ENCODE measurements at places on chromosomes 6 and 20.
A peak's percentile ranks its signal among the peaks of the same experiment; 100 is the strongest.

DNA sequence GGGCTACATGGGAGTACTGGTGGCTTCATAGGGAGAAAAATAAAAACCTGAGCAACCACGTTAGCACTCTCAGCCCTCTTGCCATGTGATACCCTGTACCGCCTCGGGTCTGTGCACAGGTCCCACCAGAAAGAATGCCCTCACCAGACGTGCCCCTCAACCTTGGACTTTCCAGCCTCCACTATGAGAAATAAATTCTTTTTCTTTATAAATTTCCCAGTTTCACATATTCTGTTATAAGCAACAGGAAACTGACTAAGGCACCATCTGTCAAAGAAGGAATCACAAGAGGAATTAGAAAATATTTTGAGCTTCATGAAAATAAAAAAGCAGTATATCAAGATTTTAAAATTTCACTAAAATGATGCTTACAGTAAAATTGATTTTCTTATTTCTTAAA lies 168.4 kb upstream of the BMP5 start:
- DNase-seq = no peak

DNA sequence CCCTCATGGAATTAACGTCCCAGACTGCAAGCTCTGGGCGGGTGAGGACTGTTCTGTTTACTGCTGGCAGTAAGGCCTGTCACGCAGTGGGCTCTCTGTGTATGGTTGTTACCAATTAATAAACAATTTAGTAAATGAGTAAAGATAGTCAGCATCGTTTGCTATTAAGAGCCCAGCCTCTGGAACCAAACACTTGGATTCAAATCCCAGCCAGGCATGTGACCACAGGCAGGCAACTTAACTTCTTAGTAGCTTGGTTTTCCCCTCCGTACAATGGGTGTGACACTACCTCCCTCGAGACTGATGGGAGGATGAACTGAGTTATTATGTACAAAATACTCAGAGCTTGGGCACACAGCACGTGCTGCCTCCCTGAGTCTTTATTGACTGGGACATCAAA lies 137.7 kb upstream of the ARMC2 start:
- no peak for DNase-seq

GRCh38 chr6:149934249-149935156 lies 7.3 kb upstream of the ULBP2 start:
- DNase-seq = peak; percentile 65

- no peak for DNase-seq
Observed at GRCh38 chr20:17023806-17024205, 203.0 kb upstream of the PCSK2 start.

GRCh38 chr20:46438156-46438750 lies 31.8 kb upstream of the ELMO2 start:
- peak; percentile 6 for DNase-seq

- DNase-seq = no peak
Observed at GRCh38 chr6:108002365-108003221, 44.6 kb upstream of the SEC63 start.

GRCh38 chr6:156279261-156279969 lies 497.8 kb upstream of the ARID1B start:
- no peak for DNase-seq

- DNase-seq = no peak
Observed at GRCh38 chr6:164185471-164185871, 771.0 kb downstream of the QKI start.

DNA sequence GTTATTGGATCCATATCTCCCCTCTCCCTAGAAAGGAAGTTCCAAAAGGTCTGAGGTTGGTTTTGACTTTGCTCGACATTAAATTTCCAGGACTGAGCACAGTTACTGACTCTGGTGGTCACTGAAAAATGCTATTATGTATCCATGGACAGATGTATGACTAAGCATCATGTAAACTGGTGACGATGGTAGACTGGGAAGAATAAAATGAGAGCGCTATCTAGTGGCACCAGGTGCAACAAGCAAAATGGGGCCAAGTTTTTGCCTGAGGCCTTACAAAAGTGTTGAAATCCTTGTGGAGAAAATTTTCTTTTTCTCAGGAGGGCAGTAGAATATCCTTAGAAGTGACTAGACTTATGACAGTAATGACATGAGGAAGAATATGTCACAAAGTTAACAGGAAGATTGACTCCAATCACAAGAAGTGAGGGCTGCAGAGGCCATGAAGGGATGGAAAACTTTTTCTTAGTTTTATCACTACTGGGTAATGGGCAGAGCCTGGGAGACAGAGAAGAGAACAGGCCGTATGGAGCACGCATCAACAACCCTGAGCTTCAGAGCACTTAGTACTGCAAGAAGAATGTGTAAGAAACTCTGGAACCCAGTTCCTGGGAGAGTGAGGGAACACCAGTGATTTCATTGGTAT lies 88.9 kb upstream of the ELOVL5 start:
- no peak for DNase-seq

- peak; percentile 30 for DNase-seq
Observed at GRCh38 chr6:143941852-143942627, 66.0 kb downstream of the PLAGL1 start.

- DNase-seq = no peak
Observed at GRCh38 chr6:121838842-121839241, 403.4 kb downstream of the GJA1 start.

DNA sequence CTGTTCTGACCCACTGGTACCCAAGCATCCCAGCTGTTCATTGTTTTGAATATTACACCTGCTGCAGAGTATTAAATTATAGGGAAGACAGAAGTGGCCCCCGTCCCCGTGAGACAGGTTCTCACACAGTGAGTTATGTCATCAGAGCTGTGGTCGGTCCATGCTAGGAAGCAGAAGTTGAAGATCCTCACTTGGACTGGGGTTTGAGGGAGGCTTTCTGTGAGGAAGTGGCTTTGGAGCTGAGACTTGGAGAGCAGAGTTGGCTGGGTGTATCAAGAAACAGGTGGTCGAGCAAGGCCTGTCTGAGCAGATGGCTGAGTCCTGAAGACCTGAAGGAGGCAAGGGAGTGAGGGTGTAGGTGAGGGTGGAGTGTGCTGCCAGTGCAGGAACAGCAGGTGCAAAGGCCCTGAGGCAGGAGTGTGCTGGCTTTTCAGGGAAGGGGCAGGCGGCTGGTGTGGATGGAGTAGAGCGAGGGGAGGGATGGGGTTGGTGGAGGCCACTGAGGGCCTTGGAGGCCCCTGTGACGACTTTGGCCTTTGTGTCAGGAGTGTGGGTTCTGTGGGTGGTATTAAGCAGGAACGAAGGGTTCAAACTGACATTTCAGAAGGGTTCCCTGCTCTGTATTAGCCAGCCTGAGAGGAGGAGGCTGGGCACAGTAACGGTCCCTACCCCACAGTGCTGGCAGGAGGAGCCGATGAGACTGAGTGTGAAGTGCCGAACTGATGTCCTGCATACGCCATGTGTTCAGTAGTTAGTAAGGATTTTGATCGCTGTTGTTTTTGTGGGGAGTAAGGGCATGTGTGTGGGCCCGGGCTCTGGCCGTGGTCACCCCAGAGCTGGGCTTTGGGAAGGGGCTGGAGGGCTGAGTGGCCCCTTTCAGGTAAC lies 11.8 kb downstream of the SRC start:
- no peak for DNase-seq

DNA sequence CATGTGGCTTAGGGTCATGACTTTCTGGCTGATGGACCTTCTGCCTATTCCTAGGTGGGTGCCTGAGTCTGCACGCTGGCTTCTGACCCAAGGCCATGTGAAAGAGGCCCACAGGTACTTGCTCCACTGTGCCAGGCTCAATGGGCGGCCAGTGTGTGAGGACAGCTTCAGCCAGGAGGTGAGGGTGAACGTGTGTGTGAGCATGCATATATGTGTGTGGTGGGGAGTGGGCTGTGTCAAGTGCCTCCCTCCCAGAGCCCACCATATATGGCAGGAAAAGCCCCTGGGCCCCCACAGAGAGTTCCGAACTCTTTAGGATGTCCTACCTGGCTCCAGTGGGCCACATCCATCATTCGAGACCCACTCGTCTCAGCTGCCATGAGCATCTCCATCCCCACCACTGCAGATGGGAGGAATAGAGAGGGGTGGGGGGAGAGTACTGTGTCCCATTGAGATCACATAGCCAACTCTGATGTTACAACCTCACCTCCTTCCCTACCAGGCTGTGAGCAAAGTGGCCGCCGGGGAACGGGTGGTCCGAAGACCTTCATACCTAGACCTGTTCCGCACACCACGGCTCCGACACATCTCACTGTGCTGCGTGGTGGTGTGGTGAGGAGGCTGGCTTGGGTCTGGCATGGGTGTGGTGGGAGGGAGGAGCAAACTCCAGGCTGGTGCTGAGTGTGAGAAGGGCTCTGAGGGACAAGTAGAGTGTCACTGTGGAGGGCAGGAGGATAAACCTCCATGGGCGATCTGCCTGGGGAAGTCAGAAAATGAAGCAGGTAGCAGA lies 3.2 kb downstream of the SLC22A7 start:
- DNase-seq = no peak

DNA sequence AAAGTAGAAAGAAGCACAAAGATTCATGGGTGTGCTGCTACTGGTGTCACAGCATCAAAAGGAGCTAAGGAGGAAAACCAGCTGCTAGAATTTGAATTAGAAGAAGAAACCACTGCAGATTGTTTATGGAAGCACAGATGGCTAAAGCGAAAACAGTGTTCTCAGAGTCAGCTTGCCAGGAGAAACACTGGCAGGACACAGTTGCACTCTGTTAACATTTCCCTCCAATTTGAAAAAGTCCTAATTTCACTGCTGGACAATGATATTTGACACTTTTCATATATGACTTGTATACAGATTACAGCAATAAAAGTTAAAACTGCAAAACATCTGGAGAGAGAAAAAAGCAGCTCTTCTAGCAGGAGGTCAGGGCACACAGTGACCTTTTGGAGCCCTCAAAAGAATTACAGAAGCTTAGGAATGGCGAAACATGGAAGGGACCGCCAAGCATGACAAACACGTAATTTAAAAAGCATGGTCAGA lies 314.5 kb downstream of the COL12A1 start:
- DNase-seq = no peak

- no peak for DNase-seq
Observed at GRCh38 chr6:145139140-145139850, 596.0 kb downstream of the EPM2A start.

DNA sequence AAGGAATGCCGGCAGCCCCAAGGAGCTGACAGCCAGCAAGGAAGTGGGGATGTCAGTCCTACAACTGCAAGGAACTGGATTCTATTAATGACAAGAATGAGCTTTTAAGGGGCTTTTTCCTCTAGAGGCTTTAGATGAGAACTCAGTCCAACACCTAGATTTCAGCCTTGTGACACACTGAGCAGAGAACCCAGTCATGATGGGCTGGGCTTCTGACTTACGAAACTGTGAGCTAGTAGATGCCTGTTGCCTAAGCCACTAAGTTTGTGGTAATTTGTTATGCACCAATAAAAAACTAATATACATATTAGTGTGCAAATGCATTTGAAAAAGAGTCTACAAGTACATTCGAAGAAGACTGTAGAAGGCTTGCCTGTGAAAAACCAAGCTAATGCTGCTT lies 263.3 kb downstream of the SOX4 start:
- no peak for DNase-seq

DNA sequence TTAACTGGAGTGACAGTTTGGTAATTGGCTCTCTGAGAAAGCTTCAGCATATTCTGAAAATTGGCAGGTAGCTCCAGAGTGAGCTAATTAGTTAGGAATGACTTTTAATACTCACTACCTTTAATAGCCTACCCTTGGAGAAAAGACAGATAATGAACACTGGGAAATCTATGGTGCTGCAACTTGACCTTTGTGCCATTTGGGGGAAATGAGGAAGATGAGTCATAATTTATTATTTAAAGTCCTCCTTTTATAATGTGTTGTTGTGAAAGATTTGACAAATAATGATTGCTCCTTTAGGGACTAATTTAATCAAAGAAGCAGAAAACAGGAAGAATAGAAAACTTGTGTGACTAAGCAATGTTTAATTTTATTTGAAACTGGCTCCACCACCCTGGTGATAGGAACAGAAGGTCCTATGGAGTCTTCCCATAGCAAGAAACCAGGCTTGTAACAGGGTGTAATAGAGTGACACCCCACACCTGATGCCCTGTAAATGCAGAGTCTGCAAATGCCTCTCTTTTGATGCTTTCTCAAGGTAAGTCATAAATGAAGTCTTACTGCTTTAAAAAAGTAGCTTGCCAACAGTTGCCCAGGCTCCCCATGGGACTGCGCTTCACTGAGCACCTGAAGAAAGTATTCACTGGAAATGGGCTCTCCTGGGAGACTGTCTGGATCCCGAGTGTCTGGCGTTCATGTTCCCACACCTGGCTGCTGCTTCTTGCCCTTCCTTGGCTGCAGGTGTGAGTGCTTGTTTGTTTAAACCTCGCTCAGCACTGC lies 134.4 kb downstream of the LRRC1 start:
- DNase-seq = no peak

- no peak for DNase-seq
Observed at GRCh38 chr20:57146155-57146554, 120.3 kb downstream of the BMP7 start.

GRCh38 chr6:127186889-127187288 lies 68.4 kb downstream of the RSPO3 start:
- DNase-seq = peak; percentile 13

GRCh38 chr6:12324748-12325147 lies 34.6 kb downstream of the EDN1 start:
- DNase-seq = no peak

- DNase-seq = no peak
Observed at GRCh38 chr6:134029495-134030455, 22.6 kb downstream of the SLC2A12 start.

DNA sequence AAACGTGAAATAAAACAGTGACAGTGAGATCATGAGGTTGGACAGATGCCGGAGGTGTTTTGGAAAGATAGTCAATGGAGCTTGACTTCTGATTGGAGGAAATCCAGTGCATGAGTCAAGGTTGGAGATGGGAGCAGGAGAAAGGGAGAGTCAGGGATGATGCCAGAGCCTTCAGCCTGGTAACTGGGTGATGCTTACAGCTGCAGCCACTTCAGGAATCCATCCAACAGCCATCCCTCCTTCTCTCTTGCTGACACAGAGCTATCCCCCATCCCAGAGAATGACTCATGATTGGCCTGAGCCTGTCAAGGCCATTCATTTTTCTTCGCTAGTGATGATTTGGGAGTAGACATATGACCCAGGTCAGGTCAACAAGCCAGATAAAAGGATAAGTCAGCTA lies 112.8 kb downstream of the SAMD5 start:
- DNase-seq = no peak

GRCh38 chr6:28927846-28928245 lies 4.1 kb upstream of the TRIM27 start:
- no peak for DNase-seq

GRCh38 chr6:118252474-118252873 lies 295.6 kb upstream of the PLN start:
- no peak for DNase-seq

- no peak for DNase-seq
Observed at GRCh38 chr20:62485062-62485700, 9.4 kb upstream of the GATA5 start.

All from effector CD4-positive, alpha-beta T cell (primary cell).